NCI-H1694 (cell line): ENCODE measurements at places on chromosomes 5 and 9.

GRCh38 chr5:147188200-147189108 lies 46.4 kb upstream of the STK32A start:
- DNase-seq: peak; percentile 80

- DNase-seq: no peak
Observed at GRCh38 chr5:59401637-59402036, 491.9 kb downstream of the PDE4D start.

DNA sequence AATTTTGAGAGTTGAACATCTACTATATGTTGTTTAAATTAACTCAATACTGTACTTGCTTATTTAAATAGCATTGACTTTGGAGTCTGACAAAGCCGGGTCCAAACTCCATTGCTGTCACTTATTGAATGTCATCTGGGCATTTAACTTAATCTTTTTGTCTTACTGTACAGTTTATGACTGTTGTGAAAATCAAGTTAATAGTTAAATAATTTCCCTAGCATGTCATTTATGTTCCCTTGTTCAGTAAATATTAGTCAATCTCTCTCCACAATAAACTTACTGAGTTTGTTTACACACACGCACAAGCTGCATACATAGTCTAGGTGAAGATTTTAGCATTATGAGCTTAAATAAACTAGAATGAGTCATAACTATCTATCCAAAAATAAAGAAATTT lies 6.3 kb upstream of the UGCG start:
- no peak for DNase-seq

DNA sequence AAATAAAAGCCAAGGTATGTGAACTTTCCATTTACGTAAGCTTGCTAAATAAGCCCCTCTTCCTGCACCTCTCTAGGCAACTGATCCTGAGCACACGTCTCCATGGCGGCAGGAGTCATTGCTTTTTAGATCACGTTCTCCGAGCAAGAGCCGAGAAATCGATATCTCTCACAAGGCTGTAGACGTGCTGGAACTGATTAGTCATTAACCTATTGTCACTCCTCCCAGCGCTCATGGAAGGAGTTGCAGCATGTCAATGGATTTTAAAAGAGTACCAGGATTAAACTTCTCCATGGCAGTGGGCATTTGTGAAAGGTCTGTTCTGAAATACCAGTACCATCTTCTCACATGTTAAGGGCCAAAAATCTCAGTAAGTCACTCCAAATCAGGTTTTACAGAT lies 4.7 kb upstream of the ADCY2 start:
- no peak for DNase-seq

DNA sequence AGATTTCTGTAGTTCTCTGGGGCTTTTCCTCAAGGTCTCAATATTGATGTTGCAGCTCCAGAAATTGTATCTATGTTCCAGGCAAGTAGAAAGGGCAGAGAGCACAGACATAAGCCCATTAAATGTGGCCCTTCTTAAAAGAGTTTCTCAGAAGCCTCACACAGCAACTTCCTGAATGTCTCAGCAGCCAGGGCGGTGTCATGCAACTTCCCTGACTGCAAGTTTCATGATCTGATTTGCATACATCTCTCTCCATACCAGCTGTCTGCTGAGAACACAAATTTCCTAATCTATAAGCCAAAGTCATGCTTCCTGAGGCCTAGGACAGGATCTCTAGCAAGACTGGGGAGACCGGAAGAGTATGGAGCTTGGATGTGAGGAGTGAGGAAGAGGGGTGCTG lies 13.0 kb downstream of the RGS7BP start:
- DNase-seq: no peak

GRCh38 chr9:130189840-130190239 lies 17.6 kb downstream of the NCS1 start:
- no peak for DNase-seq

- DNase-seq: no peak
Observed at GRCh38 chr5:61519728-61520277, 187.7 kb downstream of the ZSWIM6 start.

- DNase-seq: no peak
Observed at GRCh38 chr9:91141407-91141965, 220.2 kb downstream of the AUH start.

DNA sequence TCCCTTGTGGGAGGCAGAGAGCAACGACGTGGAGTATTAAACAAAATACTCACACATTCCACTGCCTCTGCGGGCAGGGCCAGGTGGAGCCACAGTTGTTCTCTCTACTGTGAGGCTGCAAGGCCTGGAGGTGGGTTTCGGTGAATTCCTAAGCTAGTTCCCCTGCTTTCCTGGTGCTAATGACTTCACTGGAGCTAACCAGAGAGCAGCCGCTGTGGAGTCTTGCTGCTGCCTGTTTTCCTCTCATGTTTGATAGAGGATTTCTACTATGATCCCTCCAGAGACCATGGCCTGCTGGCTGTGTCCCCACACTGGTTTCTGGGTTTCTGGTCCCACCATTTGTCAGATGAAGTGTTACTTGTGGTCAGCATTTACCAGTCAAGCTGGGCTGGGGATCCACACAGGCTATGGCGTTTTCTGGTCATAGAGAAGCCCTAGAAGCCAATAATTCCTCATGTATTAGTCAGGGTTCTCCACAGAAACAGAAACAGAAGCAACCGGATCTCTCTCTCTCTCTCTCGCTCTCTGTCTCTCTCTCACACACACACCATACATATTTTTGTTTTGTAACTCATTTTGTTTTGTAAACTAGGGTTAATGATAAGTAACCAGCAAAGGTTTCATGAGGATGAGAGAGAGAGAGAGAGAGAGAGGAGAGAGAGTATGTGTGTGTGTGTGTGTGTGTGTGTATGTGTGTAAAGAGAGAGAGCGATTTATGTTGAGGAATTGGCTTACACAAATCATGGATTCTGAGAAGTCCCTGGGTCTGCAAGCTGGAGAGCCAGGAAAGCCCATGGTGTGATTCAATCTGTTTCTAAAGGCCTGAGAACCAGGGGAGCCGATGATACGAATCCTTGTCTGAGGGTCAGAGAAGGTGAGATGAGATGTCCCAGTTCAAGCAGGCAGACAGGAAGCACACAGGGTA lies 403.0 kb downstream of the GADD45G start:
- no peak for DNase-seq

GRCh38 chr9:127126971-127127370 lies 4.5 kb upstream of the ANGPTL2 start:
- DNase-seq: no peak

GRCh38 chr5:56140073-56140472 lies 93.1 kb downstream of the ANKRD55 start:
- DNase-seq: no peak

GRCh38 chr5:121424976-121425375 lies 426.7 kb upstream of the FTMT start:
- DNase-seq: no peak

DNA sequence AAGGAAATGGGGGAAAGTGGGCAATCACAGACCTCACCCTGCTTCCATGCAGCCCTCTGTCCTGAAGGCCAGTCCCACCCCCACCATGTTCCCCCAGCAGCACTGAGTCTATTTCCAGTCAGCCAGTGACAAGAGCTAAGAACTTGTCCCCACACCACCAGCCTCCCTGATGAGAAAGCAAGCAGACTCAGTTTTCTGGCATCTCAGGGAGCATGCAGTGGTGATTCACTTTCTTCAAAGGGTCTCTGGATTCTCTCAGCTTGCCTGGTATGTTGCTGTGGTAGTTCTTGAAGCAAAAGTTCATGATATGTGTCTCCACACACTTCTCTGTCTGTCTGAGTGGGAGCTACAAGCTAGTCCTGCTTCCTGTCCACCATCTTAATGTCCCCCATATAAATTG lies 799.9 kb upstream of the TYRP1 start:
- no peak for DNase-seq

- DNase-seq: no peak
Observed at GRCh38 chr9:134858051-134858841, 22.4 kb upstream of the FCN2 start.

DNA sequence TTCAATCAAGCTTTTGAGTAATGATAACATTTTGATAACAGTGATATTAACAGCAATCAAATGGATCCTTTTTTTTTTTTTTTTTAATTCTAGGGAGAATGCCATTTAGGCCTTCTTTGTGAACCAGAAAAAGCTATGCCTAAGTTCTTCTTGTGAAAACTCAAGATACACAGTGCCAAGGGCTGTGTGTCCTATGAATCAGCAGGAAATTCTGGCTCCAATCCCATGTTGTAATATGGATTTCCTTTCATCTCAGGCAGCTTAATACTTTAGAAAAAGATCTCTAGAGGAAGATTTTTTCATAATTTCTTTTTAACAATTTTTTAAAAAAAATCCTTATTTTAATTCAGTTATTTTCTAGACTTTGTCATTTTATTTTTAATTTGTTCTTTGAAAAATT lies 96.1 kb downstream of the NUDT12 start:
- no peak for DNase-seq
